ENCODE measurements at places on chromosomes 4 and X.

- peak; percentile 28 for DNase-seq
Measured at GRCh38 chrX:38327007-38327774, at the start of gene RPGR. Gene RPGR, minus strand, starts transcription at chrX:38327509. Its CDS starts 142 bp downstream, at chrX:38327367.

DNA sequence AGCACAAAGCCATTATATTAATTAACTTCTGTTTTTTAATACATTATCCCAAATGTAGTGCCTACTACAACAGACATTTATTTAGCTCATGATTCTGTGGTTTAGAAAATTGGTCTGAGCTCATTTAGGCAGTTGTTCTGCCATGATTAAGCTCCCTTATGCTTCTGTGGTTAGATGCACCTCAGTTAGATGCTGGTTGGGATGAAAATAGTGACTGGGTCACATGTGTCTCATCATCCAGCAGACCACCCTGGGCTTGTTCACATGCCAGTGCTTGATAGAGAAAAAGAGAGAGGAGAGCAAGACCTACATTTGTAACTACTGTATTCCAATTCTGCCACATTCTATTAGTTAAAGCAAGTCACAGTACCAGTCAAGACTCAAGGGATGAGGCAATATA lies 376.4 kb upstream of the GNPDA2 start:
- no peak for DNase-seq

DNA sequence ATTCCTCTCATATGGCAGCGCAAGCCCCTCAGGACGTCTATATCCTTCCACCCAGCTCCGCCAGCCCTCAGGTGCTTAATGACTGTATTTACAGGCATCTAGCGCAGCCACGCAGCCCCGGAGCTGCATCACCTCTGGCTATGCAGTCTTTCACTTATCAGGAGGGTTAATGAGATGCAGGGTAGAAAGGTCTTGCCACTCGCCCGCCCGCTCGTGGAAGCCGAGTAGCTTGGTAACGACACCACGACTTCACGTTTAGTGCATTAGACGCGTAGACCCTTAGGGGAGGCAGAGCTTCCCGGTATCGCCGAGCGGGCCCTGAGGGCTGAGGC lies 1.5 kb upstream of the SLC16A2 start:
- DNase-seq, result no peak

DNA sequence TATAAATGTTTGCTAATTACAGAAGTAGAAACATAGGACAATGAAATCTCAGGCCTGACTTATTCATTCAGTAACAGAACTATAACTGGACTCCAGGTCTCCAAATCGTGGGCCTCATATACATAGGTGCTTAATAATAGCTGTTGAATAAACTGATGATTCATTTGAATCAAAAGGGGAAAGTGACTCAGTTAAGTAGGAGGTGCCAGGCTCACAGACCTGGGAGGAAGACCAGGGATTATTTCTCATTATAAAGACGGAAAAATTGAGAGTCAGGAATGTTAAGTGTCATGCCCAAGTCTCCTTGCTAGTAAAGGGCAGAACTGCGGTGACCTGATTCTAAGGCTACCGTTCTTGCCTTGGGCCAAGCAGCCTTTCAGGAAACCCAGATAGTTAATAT lies 131.5 kb downstream of the HS3ST1 start:
- no peak for DNase-seq

DNA sequence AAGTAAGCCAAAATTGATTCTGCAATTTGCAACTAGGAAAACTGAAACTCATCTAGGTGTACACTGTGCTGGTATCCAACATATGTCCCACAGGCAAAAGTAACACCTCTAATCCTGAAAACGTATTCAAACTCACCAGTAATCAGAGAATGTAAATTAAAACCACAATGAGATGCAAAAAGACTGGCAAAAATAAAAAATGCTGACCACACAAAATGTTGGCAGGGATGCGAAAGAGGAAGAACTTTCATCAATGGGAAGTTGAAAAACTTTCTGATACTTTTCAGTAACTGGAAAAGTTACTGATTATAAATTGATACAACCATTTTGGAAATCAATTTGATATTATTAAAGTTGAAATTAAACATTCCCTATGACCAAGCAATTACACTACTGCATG lies 20.1 kb upstream of the CORIN start:
- DNase-seq, result no peak

DNA sequence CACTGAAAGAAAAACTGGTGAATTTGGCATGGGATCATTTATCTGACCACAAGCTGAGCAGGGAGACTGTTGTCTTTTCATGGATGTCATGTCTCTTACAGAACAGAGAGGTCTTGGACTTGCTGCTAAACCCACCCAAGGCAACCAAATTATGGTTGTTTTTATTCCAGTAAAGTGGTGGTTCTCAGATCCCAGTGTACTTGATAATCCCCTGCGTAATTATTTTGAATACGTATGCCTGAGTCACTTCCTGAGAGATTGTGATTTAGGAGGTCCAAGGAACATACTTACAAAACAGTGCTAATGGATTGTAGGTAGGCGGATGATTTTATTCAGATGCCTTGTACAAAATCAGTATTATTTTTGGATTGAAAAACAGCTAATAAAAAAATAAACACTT lies 585.6 kb downstream of the IL1RAPL1 start:
- no peak for DNase-seq

DNA sequence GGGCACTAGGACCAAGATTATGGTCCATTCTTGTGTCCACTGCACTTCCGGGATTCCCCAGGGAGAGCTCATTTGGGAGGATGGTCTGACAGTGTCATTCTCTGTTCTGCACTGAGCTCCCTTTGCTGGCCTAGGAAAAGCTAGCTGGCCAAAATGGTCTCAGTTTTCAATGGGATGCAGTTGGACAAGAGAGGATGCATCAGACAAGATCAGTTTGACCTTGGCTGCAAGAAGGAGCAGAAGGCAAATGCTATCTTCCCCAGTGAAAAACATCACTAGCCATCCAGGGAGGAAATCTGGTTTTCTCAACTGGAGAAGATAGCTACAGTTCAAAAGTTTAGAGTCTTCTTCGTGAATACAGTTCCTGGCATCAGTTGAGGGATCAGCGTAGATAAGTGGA lies 221.1 kb downstream of the PTTG2 start:
- DNase-seq, result no peak
